ENCODE measurements at places on chromosomes 7 and 10.

DNA sequence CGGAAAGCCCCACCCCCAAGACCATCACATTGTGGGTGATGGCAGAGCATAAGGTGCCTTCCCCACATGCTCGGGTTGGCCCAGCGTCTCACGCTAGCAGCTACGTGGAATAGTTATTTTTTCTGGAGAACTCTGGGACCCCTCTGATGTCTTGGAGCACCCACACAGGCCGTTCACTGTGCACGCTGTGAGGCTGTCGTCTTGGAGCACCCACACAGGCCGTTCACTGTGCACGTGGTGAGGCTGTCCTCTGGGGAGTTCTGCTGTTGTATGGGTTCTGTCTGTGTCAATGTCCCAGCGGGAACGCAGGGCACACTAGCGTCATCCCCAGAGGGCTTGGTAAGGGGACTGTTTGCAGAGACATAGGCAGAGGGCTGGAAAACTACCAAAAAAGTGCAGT lies 38.8 kb upstream of the FAM20C start:
- DNase-seq, result no peak

DNA sequence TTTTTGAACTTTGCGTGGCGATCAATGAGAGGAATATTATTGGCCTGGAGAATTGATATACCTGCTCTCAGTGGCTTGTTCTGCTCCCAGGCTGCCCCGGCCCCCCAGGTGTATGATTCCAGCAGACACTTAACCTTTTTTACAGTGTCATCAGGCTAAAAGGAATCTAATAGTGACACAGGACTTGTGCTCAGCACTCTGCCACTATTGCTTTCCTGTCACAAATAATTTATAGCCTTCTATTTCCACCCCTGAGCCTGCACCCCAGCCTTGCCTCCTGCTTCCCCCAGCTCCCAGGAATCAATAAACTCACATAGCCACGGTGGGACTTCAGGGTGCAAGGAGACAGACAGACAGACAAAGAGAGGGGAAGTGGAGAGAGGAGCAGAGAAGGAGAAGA lies 28.3 kb downstream of the PAX2 start:
- DNase-seq, result no peak

- DNase-seq, result no peak
Observed at GRCh38 chr7:107505997-107506673, 36.3 kb downstream of the GPR22 start.

- DNase-seq, result no peak
Observed at GRCh38 chr10:18400201-18400905, 251.0 kb downstream of the NSUN6 start.

GRCh38 chr7:92832534-92833023 lies 3.8 kb downstream of the CDK6 start:
- no peak for DNase-seq

- no peak for DNase-seq
Observed at GRCh38 chr7:106169821-106170610, 57.9 kb upstream of the SYPL1 start.

GRCh38 chr7:1505731-1506550 lies 1.8 kb upstream of the INTS1 start:
- DNase-seq, result no peak

- no peak for DNase-seq
Observed at GRCh38 chr10:10647331-10647730, 370.3 kb upstream of the CELF2 start.

GRCh38 chr7:132191418-132191817 lies 384.9 kb downstream of the PLXNA4 start:
- DNase-seq, result no peak

DNA sequence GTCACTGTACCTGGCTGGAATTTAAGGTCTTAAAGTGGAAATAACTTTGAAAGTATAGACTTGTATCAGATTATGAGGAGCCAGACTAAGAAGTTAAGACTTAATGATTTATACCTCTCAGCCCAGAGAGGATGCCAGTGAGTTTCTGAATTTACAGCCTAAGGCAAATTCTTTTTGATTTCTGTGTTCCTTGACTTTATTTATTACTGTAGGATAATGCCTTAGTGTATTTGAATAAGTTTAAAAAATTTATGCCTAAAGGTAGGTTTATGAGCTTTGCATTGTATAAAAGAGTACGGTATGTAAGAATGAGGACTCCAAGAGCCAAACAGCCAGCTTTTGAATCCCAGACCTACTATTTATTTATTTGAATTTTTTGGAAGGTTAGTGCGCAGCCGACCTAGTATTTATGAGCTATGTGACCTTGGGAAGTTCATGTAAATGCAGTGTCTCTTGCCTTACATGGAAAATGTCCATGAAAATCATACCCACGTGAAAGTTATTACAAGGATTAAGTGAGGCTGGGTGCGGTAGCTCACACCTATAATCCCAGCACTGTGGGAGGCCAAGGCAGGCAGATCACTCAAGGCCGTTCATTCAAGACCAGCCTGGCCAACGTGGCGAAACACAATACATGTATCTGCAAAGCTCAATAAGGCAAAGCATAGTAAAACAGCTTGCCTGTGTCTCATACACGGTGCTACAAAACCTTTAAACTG lies 174.6 kb downstream of the AUTS2 start:
- DNase-seq, result no peak

GRCh38 chr10:52649511-52649910 lies 123.1 kb downstream of the MBL2 start:
- no peak for DNase-seq

DNA sequence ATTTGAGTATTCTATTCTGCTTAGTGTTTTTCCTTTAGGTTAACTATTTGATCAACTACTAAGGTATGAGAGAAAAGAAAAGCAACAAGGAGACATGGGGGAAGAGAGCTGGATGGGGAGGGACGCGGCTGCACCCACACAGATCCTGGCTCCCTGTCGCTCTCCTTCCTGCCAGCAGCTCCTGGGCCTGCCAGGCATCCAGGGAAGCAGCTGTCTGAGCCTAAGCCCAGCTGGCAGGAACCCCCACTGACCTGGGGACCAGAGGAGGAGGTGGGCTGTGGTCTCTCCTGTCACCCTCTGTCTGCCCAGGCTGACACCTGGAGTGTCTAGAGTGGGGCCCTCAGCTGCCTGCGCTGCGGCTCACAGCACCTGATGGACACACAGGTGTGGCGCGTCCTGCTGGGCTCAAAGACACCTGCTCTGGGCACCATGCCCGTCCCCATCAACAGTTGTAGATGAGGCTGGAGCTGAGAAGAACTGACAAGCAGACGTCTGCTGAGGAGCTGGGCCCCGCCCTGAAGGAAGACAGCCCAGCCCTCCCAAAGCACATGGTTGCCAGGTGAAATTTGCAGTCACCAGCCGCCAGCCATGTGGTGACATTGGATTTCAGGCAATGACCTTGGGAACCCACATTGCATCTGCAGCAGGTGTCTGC lies 207.9 kb downstream of the PLXNA4 start:
- no peak for DNase-seq

DNA sequence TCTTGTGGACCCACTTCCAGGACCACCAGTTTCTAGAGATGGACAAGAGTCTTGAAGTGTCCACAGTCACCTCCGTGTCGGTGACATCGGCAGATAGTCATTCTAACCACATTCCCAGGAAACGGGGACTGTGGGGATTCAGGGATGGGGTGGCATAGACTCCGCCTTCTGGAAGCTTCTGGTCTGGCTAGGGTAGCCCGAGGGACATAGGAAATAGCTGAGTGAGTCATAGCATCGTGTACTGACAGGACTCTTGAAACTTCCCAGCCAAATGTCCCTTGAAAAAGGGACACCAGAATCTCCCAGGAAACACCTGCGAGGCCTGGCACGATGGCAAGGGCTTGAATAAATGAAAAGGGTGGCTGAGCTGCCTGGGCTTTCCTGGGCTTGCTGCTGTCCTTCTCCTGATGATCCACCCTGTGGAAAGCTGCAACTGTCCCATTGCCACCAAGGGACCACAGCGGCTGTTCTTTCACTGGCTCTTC lies 84.1 kb upstream of the LRRC4 start:
- DNase-seq, result no peak

GRCh38 chr10:90788968-90789367 lies 68.9 kb downstream of the HTR7 start:
- DNase-seq, result no peak

DNA sequence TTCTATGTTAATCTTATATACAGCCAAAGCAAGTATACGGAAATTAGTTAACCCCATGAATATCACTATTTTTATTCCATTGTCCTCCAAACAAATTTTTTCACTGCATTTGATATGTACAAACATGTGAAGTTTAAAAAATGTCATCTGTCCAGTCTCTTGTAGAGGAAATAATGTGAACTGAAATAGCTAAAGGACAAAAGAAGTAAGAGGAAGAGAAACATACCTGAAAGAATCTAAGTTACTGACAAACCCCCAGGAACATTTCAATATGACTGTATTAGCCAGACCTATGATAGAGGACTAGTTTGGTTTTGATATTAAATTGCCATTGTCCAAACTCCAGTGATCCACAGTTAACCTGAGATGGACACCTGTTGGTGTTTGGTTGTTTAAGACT lies 80.6 kb downstream of the NRCAM start:
- no peak for DNase-seq

DNA sequence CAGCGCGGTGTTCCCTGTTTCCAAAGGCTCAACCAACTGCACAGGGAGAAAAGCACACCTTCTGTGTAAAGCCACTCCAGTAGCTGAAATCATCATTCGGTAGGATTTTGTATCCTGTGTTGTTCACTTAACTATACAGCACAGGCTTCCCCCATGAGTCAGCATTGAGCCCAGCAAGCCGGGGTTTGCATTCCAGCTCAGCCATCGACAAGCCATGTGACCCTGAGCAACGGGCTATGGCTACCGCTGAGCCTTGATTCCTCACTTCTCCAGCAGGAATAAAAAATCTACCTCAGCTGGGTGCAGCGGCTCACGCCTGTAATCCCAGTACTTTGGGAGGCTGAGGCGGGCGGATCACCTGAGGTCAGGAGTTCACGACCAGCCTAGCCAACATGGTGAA lies 44.1 kb upstream of the ATP6V0A4 start:
- no peak for DNase-seq

- no peak for DNase-seq
Observed at GRCh38 chr10:124194199-124194824, 100.9 kb upstream of the CHST15 start.

GRCh38 chr7:93148144-93148543 lies at the start of gene SAMD9L:
Gene SAMD9L, minus strand, starts transcription at chr7:93148385. Its CDS starts 12,414 bp downstream, at chr7:93135971.
- peak; percentile 27 for DNase-seq

- DNase-seq, result no peak
Observed at GRCh38 chr7:77184990-77185389, 14.6 kb downstream of the FGL2 start.

DNA sequence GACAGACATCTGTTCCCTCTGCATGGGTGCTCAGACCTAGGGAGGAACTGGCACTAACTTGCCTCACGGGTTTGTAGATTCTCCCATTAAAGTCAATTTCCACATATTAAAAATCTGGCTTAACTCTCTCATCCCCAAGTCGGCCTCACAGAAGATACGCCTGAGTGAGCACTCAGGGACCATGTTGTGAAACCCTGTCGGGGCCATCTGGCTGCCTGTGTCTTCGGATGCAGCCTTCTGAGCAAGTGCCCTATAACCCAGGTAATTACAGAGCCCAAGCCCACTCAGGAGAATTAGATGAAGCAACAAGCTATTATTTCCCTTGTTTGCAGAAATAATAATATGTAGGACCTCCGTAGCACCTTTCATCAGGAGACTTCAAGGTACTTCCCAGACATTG lies 219.3 kb upstream of the GLI3 start:
- no peak for DNase-seq

DNA sequence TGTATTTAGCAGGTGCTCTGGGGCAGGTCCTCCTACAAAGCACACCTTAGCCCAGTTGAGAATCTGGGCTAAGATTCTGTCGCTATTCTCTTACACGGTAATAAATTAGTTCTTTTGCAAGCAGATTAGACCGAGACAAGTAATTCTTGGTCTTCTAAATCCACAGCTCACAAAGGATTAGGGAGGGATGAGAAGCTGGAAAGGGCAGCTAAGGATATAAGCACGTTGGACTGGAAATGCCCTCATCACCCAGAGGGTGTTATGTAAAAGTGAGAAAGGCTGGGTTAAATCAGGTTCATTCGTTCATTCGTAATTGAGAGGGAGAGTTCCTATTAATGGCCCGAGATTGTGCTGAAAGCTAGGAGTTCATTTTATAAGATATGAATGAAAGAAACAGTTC lies 41.8 kb downstream of the PFKFB3 start:
- no peak for DNase-seq

DNA sequence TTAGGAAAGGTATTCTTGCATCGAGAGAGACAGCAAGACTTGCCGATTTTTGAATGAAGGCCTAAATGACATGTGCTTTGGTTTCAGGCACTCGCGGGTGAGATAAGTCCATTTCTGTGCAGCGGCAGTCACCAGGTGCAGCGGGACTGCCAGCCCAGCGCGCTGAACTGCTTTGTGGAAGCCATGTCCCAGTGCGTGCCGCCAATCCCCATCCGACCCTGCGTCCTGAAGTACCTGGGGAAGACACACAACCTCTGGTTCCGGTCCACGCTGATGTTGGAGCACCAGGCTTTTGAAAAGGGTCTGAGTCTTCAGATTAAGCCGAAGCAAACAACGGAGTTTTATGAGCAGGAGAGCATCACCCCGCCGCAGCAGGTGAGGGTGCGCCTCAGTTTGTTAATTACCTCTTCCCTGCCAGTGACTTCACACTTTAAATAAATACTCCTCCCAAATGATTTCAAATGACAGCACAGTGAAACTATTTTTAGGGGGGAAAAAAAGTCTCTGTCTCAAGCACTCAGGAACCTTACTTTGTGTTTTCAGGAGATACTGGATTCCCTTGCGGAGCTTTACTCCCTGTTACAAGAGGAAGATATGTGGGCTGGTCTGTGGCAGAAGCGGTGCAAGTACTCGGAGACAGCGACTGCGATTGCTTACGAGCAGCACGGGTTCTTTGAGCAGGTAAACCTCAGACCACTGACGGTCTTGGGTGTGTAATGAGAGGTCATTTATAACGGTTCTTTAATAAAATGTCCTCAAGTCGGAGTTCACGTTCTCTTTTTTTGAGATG lies 98.3 kb downstream of the TRRAP start:
- no peak for DNase-seq

DNA sequence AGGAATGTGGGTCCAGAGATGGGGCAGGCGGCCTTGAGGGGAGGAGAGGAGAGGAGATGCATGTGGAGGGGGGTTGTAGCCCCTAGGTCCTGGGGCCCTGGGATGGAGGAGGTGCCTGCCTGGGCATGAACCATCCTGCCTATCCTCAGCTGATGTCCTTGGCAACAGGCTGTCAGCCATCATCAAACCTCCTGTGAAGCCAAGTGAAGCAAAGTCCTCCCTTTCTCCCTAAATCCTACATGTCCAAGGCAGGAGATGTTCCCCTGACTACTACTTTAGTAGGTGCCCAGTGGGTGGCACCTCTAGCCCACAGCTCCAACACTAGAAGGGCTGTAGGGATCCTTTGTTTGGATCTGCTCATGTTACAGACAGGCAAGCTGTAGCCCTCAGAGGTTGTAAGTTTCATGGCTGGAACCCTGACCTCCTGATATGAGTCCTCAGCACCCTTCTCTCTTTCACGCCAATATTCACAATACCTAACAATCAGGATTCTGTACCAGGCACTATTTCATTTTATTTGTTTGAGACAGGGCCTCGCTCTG lies 66.6 kb upstream of the SYPL1 start:
- no peak for DNase-seq

GRCh38 chr7:27237735-27238334 lies 4.8 kb upstream of the EVX1 start:
- no peak for DNase-seq

All from CD4-positive, alpha-beta T cell treated with Interleukin-6 at 100 ng/mL for 8 hours (primary cell).